ENCODE measurements at places on chromosomes 7 and 10.

DNA sequence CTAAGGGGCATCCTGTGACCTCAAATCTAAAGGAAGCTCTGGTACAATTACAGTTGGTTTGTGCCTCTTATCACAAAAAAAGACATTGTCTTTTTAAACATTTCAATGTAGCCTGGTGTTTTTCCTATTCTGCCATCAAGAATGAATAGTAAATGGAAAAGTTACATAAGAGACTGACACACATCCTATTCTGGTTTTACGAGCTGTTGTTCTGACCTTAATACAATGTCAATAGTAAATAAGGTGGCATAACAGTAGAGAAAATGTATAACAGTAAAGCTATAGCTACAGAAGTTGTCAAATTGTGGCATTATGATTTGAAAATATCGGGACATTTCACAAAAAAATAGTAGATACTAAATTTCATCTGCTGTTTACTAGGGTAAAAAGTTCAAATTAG is 88.4 kb downstream of the NT5C2 start:
- H3K36me3 ChIP-seq: peaks cover 18% of the 10 kb centered on the region
- no peak for DNase-seq
- H3K4me3 ChIP-seq: no peak overlapping the region
- no peaks in the 10 kb centered on the region for H3K4me1 ChIP-seq
- H3K27me3 ChIP-seq: no peaks in the 10 kb centered on the region

- no peaks in the 10 kb centered on the region for H3K36me3 ChIP-seq
Measured at GRCh38 chr10:98150544-98150943, 16.1 kb downstream of the R3HCC1L start.

- no peaks in the 10 kb centered on the region for H3K27me3 ChIP-seq
- H3K36me3 ChIP-seq: no peaks in the 10 kb centered on the region
- no peaks in the 10 kb centered on the region for H3K4me1 ChIP-seq
- no peak overlapping the region for H3K4me3 ChIP-seq
Measured at GRCh38 chr7:132225216-132226030, 350.8 kb downstream of the PLXNA4 start.

DNA sequence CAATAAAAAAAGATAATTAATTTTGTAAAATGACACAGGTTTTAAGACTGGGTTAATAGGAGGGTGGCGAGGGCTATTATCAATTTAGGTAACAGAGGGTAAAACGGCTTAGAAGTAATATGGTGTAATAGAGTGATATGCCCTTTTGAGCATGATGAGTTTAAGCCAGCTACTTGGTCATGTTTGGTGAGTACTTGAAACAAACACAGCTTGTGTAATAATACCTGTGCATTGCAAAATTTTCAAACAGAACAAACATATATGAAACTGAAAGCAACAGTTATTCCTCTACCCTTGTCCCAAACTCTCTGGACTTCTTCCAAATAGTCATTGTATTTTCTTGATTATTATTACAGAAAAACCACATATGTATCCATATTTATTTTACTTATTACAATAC is 241.7 kb downstream of the MAGI2 start:
- H3K4me1 ChIP-seq: 0 out of 2 replicates have a peak, but pooled peaks cover 1% of the 10 kb centered on the region
- no peaks in the 10 kb centered on the region for H3K27me3 ChIP-seq
- no peaks in the 10 kb centered on the region for H3K36me3 ChIP-seq
- DNase-seq: peak; percentile 26
- no peak overlapping the region for H3K4me3 ChIP-seq

DNA sequence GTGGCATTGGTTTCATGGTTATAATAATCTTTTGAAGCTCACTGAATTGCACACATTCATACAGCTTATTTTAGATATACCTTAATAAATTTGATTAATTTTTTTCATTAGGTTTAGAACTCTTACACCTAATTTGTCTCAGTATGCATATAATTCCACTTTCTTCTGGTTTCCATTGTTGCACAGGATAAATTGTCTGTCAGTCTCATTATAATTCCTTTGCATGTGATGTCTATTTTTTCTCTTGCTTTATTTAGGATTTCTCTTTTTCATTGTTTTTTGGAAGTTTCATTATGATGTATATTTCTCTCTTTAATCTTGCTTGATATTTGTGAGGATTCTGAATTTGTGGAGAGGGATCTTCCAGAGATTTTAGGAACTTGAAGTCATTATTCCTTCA is 84.7 kb downstream of the ARL5B start:
- no peaks in the 10 kb centered on the region for H3K36me3 ChIP-seq
- H3K4me1 ChIP-seq: peaks cover 1% of the 10 kb centered on the region
- no peaks in the 10 kb centered on the region for H3K27me3 ChIP-seq
- no peak overlapping the region for H3K4me3 ChIP-seq
